ENCODE measurements at places on chromosomes 6 and 20. TPM values are rescaled to one million over a fixed set of nuclear protein-coding genes. Genes with fewer than 3 reads are reported as not detected.

GNMT gene
- not detected for total RNA-seq

TNF gene
- total RNA-seq = 6.4 TPM

SLC35F1 gene
- total RNA-seq = 0.34 TPM

NKAIN4 gene
- total RNA-seq = not detected

COL12A1 gene
- 46.6 TPM for total RNA-seq

TGM3 gene
- 46.0 TPM for total RNA-seq

IMPG1 gene
- not detected for total RNA-seq

IL17A gene
- total RNA-seq = not detected

MCHR2 gene
- not detected for total RNA-seq

ABHD16B gene
- total RNA-seq = not detected

EPHA7 gene
- 0.68 TPM for total RNA-seq

ADGRG6 gene
- total RNA-seq = 58.0 TPM

DNA sequence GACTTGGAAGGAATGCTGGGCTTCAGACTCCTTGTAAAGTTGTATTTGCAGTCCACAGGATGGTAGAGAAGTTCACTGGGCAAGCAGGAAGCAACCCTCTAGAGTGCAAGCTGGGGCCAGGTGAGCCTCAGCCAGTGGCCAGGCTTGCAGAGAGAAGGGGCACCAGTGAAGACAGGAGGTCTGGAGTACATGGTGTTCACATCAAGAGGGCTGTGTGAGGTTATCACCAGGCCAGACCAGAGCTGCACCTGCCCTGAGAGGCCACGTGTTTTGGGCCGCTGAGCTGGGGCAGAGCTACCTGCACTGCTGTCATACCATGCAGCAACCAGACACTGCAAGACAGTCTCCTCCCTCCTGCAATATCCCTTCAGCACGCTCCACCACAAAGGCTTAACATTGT is 79.0 kb downstream of the SH3BGRL2 start:
- DNase-seq = no peak

DNA sequence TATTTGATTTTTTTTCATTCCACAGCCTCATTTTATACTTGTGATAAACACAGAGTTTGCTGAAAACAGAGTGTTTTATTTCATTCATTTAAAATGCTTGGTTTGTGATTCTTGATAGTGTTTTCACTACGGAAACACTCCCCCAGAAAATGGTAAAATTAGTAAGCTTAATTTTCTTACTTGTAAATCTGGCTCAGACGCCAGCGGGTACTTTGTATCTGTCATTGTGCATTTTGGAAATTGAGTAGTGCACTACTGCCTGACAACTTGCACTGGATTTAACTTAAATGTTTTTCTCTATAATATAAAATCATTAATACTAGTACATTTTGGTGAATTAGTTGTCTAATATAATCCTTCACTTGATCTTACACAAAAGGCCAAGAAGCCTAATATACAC is 37.0 kb upstream of the HINT3 start:
- DNase-seq = no peak

- no peak for DNase-seq
Observed at GRCh38 chr6:139698526-139699176, 324.2 kb upstream of the CITED2 start.

GRCh38 chr6:129186988-129187387 is 304.1 kb downstream of the LAMA2 start:
- DNase-seq = no peak

GRCh38 chr20:44805335-44805978 is 4.9 kb downstream of the RIMS4 start:
- DNase-seq = no peak

GRCh38 chr6:160355001-160355400 is 6.8 kb downstream of the SLC22A3 start:
- DNase-seq = no peak

DNA sequence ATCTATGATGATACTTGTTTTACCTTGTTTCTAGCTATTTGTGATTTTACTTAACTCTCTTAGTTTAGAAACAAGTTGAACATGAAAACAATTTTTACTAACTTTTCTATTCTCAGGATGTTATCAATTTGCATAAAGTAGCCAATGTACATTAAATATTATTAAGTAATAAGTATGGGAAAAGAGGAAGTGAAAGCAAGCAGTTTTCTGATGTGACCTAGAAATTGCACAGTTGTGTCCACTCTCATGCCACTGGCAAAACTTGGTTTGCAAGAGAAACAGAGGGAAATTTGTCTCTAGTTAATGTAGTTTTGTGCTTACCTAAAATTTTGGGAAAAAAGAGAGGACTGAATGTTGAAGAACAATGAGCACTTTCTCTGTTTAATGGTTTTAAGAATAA is 19.2 kb upstream of the TSPYL1 start:
- DNase-seq = no peak

- no peak for DNase-seq
Observed at GRCh38 chr6:14384175-14384949, 266.8 kb downstream of the CD83 start.

DNA sequence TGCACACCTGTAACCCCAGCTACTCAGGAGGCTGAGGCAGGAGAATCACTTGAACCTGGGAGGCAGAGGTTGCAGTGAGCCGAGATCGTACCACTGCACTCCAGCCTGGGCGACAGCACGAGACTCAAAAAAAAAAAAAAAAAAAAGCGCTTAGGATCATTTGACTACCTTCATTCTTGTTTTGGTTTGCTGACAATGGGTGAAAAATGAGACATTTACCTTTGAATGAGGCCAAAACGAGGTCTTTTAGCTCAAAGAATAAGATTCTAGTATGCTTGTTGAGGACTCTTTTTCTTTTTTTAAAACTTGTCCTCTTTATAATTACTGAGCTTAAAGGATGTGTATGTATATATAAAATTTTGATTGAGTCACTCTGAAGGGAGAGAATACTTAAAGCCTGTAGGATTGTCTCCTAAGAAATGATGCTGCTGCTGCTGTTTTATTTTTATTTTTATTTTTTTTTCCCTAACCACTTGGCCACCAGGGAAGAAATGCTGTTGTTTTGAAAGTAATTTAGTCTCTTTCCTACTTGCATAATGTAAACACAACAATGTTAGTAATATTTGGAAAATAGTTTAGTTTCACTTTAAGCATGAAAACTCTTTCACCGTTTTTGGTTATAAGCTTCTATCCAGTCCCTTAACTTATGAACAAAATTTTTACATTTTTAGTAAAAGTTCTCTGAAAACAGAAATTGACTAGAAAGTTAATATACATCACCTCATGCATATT is 7.9 kb downstream of the UBR2 start:
- DNase-seq = no peak

GRCh38 chr20:18048176-18048575 is 9.5 kb downstream of the OVOL2 start:
- DNase-seq = no peak

- DNase-seq = no peak
Observed at GRCh38 chr6:41720783-41721182, 14.6 kb downstream of the TFEB start.

GRCh38 chr6:137045222-137045789 is 541 bp upstream of the IL20RA start:
- DNase-seq = no peak

DNA sequence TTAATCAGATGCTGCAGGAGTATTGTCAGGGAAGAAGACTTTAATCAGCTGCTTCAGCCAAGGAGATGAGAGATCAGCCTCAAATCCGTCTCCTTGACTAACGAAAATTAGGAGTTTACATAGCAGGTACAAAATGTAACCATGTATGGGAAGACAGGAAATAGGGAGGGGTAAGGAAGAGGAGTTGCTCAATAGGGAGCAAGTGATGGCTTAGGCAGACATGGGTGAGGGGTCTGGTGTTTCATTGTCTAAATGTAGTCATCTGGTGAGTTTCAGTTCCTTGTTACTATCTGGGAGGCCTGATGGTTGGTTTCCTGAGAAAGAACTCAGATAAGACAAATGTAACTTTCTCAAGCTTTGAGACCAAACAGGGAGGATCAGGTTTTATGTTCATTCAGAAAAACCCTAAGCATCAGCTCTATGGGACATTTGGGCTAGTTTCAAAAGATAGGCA is 217.3 kb upstream of the SULF2 start:
- no peak for DNase-seq

GRCh38 chr6:65098349-65098748 is 608.7 kb downstream of the EYS start:
- DNase-seq = no peak

DNA sequence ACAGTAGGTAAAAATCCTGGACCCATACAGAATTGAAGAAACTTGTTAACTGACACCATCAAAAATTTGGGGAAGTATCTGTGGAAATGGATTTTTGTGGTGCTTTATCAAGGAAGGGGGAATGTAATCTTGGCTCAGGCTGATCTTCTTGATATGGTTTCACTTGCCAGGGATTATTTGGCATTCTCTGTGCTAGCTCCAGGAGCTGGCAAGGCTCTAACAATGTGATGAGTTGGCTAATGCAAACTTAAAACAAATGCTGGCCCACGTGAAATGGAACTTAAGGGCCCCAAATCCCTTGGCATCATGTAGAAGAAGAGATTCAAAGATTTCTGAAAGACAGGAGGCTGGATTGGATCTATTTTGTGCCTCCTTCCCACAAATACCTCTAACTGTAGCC is 13.1 kb downstream of the KCNS1 start:
- DNase-seq = no peak

GRCh38 chr20:32807706-32808105 is 12.0 kb upstream of the MAPRE1 start:
- DNase-seq = no peak

- no peak for DNase-seq
Observed at GRCh38 chr6:17972074-17972952, 15.1 kb downstream of the KIF13A start.
